ENCODE measurements at places on chromosomes 16 and 17.
A peak's percentile ranks its signal among the peaks of the same experiment; 100 is the strongest.

DNA sequence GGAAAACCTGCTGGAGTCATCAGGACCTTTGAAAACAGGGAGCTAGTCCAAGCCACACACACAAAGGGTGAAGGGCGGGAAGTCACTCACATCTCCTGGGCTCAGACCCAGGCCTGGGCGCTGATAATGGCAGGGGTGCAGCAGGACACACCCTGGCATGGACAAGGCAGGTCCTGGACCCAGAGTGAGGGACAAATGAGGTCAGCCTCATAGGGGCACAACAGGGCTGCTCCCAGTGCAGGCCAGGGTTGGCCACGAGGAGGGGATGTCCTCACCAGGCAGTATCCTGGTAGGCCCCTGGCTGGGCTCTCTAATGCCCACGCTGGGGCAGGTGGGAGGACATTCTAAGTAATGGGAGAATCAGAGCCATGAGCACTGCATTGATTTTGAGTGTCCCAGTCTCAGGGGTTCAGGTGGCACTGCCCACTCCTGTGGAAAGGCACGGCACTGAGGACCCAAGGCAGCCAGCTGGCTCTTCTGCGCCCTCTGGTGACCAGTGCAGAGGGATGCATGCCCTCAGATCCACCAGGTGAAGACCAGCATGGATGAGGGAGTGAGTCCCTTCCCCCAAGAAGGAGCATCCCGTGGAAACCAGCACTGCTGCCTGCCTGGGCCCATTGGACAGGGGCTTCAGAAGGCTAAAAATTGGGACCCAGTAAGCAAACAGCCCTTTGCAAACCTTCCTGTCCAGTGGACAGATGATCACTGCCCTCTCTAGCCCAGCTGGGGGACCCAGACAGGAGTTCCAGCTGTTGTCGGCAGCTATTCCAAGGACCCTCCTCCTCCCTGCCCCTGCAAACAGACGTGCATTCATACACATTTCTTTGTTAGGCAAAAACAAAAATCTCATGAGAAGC lies 23.4 kb upstream of the SREBF1 start:
- peak; percentile 68 for DNase-seq

GRCh38 chr16:89052890-89053724 lies 40.5 kb upstream of the ACSF3 start:
- DNase-seq, result no peak

DNA sequence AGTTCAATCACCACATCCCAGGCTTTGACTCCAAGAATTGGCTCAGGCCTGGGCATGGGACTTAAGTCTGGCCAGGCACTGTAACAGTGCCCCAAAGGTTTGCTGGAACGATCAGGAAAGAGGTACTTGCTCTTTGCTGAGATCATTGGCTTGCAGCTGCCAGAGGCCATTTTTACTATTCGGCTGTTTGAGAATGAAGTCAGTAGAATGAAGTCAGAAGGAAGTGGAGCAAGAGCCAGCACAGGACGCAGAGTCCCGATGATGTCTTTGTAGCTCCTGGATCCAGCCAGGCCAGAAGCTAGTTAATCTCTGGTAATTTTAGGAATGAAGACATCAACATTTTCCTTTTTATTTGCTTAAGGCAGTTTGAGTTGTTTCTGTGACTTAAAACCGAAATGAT lies 195.5 kb downstream of the RAB11FIP4 start:
- no peak for DNase-seq

- DNase-seq, result no peak
Measured at GRCh38 chr16:18959031-18959505, 24.7 kb upstream of the TMC7 start.

- DNase-seq, result no peak
Measured at GRCh38 chr17:6000426-6000825, 69.8 kb upstream of the WSCD1 start.

- DNase-seq, result no peak
Measured at GRCh38 chr17:50815400-50815799, 20.0 kb upstream of the WFIKKN2 start.

DNA sequence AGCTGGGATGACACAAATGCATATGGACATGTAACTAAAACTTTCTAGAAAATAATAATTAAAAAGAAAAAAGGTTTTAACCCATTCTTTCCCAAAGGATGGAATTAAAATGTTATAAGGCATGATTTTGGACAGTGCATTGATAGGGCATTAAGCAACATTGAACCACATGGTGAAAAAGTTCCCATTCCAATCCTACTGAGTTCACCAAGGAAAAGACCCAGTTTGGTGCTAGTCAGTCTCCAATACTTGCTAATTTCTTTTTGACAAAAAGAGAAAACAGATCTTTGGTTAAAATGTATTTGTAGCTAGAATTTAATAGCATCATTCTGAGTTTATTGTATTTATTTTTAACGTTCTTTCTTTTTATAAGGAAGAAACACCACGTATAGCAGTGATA lies 28.1 kb downstream of the EMP2 start:
- no peak for DNase-seq

- no peak for DNase-seq
Measured at GRCh38 chr17:14777291-14777690, 476.4 kb downstream of the HS3ST3B1 start.

DNA sequence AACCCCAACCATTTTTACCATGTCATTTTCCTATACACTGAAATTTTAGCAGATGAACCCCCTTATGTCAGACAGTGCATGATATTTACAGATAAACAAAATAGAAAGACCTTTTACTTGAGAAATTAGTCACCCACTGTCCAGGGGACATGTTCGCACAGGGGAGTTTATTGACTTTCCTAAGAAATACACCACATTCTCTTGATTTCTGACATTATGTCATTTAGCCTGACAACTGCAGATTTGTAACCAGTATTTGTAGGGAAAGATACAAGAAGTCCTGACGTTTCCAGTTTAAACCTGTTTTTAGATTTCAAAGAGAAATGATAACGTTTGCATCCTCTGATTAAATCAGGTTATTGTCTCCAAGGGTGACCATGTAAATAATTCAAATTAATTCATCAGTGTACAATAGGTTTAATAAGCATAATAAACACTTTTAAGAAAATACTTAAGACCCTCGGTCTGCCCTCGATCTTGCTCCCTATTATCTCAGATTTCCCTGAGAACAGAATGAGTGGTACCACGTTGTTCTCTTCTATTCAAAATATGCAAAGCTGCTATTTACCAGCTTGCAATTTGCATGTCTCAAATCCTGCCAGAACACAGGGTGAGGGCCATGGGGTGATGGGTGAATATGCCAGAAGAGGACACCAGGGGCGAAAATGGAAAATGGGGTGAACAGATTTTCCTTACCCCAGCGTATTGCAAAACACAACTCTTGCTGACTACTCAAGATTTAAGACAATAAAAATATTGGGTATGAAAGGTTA lies 2.1 kb upstream of the LYRM9 start:
- DNase-seq, result no peak

- no peak for DNase-seq
Measured at GRCh38 chr17:61621317-61621716, 30.3 kb upstream of the NACA2 start.

GRCh38 chr16:4010225-4011158 lies 105.8 kb downstream of the ADCY9 start:
- DNase-seq, result no peak

GRCh38 chr16:80735846-80736245 lies 68.6 kb downstream of the CDYL2 start:
- no peak for DNase-seq

- no peak for DNase-seq
Measured at GRCh38 chr16:66946541-66946940, 11.2 kb downstream of the CES2 start.

GRCh38 chr16:2033057-2033908 lies 6.6 kb downstream of the NHERF2 start:
- no peak for DNase-seq

DNA sequence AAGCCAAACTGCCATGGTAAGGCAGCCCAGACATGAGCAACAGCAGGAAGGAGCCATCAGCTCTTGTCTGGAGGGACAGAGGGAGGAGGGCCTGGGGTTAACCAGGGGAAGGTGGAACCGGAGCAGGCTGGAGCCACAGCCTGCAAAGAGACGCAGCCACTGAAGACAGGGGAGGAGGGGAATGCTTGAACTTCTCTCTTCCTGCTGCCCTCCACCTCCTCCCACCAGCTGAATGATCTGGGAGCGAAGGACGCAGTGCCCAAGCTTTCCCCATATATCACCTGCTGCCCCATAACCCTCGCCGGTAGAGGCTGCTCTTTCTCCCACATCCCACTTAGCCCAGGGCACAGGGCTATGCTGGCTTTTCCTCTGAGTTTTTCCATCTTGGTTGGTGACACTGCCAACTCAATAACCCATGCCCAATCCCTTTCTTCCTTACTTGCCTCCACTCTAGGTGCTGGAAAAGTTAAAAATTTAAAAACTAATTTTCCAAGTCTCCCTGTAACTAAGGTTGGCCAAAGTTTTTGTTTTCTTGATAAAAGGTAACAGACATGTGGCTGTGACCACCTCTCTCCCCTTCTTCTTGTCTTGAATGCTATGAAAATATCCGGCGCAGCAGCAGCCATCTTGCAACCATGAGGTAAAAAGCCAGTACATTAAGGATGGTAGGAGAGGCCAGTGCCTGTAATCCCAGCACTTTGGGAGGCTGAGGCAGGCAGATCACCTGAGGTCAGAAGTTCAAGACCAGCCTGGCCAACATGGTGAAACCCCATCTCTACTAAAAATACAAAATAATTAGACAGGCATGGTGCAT lies 21.8 kb upstream of the CACNG4 start:
- DNase-seq, result no peak

- peak; percentile 13 for DNase-seq
Measured at GRCh38 chr16:77584205-77584859, 138.0 kb upstream of the NUDT7 start.

- no peak for DNase-seq
Measured at GRCh38 chr16:87061243-87061920, 255.8 kb downstream of the C16orf95 start.

DNA sequence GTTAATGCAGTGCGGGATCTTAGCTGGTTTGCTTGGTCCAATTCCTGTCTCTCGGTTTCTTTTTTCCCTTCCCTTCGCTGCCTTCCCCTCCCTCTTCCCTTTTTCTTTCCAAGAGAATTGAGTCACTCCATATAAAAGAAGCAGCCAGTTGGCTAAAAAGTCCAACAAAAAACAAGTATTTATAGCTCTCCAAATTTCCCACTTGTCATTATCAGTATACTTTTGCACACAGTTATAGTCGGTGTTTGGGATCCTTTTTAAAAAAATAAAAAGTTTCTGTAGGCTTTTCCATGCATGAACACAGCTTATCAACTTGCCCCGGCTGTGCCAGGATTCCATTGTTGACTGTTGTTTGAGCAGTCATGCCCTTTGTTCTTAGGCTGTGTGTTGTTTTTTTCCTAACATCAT lies 24.9 kb downstream of the HMOX2 start:
- no peak for DNase-seq
